ENCODE measurements at places on chromosomes 11 and 22.

DNA sequence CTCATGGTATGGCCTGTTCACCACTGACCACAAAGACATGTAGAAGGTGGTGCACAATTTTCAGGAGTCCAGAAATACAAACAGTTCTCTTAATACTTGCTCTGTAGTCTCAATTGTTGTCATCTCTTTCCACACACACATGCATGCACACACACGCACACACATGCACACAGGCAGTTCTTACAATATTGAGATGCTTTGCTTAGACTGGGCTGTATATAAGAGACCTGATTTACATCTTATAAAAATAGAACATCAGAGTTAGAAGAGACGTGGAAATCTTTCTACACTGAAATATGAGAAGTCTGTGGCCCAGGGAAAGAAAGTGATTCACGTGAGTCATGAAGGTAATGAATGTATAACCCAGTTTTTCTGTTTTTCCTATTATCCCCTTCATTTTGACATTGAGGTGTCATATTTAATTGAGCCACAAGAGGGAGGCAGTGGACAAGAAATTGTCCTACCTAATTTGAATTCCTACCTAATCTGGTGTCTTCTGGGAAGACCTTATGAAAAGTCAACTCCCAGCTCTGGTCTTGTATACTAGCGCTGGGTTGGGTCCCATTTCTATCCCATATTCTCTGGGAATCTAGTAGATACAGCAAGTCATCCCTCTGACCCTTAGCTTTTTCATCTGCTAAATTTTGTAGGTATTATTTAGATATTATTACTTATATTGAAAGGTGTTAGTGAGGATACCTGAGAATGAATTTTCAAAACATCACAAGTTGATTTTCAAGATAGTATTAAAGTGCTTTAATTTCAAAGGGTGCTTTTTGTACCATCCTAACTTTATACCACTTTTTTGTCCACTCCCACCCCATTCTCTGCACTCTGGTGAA lies 14.9 kb upstream of the MS4A4A start:
- no peak for DNase-seq

DNA sequence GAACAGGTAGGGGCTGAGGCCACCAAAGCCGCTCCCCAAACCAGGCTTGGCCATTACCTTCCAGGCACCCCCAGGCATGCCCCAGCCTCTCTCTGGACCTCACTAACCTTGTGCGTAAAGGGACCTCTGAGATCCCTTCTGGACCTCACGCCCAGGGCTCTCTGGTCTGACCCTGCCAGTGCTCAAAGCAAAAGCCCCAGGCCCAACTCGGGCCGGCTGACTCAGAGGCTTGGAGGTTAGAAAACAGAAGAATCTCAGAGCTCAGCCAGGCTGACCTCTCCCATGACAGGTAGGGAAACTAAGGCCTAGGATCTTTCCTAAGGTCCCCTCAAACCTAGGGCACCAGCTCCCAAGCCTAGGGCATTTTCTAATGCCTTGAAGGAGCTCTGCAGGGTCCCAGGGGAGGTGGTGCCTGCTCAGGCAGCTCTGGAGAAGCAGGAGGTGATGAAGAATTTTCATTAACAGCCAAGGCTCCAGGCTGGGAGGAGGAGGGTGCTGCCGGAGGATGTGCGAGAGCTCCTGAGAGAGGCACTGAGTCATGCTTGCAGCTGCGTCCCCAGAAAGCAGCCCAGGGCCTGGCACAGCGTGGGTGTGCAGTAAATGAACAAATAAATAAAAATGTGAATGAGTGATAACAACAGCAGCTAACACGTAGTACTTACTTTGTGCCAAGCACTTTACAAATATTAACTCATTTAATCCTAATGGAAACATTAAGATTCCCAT lies 25.6 kb downstream of the ARRB1 start:
- DNase-seq: no peak

DNA sequence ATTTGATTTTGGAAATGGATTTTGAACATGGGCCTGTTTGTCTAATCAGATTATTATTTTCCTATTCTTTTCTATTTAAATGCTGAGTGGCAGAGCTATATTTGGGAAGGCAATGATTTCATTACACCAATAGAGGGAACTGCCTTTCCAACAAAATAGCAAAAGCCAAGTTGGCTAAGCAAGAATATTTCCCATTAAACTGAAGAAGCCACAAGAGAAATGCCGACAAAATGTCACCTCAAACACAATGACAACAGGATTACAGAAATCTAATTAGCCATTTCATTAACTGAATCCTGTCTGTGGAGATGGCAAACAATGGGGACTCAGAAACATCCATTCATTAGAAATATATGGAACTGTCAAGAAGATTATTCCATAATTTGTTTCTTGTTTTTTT lies 1593.1 kb upstream of the RAG2 start:
- DNase-seq: no peak

- no peak for DNase-seq
These were observed 52.3 kb upstream of the SCUBE2 start for GRCh38 chr11:9143721-9144120.

All from GM04503 (cell line).